Cardiac fibroblast (primary cell): ENCODE measurements at places on chromosomes 7 and 10.

- no peak for DNase-seq
These were observed 664 bp downstream of the FMC1 start for GRCh38 chr7:139341776-139342226.

GRCh38 chr10:128016423-128017060 is 109.6 kb downstream of the PTPRE start:
- no peak for DNase-seq

DNA sequence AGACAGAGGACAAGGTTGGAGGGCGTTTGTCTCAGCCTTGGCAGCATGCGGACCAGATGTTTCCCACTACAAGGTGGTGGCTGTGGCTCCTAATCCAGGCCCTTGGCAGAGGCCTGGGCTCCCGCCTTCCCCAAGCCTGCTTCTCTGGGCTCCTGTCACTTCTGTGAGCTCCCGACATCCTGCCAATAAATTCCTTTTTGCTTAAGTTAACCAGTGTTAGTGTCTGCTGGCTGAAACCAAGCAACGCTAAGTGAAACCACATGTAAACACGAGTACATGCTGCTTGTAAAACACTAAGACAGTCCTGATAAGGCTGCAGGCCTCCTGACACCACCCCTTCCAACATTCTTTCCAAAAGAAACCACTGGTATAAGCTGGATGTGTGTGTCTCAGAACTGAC is 263.6 kb upstream of the ZMIZ1 start:
- peak; percentile 81 for DNase-seq

GRCh38 chr7:36208997-36209813 is 56.2 kb downstream of the EEPD1 start:
- no peak for DNase-seq

DNA sequence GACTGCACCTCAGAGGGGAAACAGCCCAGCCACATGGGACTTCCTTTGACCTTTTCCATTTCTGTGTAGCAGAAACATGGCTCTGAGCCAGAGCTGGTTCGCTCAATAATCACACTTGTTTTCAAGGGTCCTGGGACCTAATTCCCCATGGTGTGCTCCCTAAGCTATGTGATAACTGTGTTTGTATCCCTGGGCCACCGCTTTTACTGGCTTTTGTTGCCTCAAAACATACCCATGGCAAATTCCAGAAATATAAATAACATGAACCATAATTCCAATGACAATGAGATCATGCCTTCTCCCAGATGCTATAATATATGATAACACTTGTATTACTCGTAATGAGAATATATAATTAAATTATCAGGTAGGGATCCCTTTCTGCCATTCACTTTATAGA is 196.4 kb downstream of the GFRA1 start:
- no peak for DNase-seq

DNA sequence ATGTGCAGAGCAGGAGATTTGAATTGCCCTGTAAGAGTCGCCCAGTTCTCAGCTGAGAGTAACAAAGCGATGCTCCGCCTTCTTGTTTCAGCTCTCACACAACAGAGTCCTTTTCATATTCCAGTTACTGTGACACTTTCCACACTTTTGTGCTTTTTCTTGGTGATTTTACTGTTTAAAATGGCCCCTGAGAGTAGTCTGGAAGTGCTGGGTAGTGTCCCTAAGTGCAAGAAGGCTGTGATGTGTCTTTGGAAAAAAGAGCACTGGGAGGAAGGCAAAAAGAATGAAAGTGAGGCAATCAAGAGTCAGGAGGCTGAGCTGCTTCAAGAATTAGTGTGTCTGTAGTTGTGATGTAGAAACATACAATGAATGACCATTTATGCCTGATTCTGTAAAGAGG is 201.2 kb upstream of the SEMA3E start:
- no peak for DNase-seq

GRCh38 chr10:118276204-118276603 is 65.9 kb downstream of the FAM204A start:
- DNase-seq: no peak

- DNase-seq: peak; percentile 41
These were observed 3.1 kb downstream of the HERPUD2 start for GRCh38 chr7:35691827-35692307.

DNA sequence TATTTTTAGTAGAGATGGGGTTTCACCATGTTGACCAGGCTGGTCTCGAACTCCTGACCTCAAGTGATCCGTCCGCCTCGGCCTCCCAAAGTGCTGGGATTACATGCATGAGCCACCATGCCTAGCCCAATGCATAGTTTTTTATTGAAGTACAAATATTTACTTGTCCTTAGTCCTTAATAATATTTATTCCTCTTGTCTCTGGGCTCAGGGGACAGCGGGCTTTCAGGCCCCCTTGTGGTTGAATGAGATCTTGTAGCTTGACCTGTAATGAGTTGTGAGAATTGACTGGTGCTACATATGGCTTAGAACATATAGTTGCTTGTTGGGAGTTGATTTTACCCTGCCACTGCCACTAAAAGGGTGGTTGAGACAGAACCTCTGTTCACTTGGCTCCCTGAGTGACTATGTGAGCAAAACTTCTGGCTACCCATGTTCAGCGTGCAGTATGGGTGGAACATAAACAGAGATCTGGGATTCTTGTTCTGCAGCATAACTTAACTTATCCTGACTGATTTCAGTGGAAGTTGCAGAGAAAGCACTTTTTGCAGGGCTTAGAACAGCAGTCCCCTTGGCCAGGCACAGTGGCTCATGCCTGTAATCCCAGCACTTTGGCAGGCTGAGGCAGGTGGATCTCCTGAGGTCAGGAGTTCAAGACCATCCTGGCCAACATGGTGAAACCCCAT is 14.9 kb downstream of the CCL26 start:
- peak; percentile 70 for DNase-seq

- peak; percentile 65 for DNase-seq
These were observed 11.8 kb downstream of the NT5C3A start for GRCh38 chr7:33050535-33051318.

DNA sequence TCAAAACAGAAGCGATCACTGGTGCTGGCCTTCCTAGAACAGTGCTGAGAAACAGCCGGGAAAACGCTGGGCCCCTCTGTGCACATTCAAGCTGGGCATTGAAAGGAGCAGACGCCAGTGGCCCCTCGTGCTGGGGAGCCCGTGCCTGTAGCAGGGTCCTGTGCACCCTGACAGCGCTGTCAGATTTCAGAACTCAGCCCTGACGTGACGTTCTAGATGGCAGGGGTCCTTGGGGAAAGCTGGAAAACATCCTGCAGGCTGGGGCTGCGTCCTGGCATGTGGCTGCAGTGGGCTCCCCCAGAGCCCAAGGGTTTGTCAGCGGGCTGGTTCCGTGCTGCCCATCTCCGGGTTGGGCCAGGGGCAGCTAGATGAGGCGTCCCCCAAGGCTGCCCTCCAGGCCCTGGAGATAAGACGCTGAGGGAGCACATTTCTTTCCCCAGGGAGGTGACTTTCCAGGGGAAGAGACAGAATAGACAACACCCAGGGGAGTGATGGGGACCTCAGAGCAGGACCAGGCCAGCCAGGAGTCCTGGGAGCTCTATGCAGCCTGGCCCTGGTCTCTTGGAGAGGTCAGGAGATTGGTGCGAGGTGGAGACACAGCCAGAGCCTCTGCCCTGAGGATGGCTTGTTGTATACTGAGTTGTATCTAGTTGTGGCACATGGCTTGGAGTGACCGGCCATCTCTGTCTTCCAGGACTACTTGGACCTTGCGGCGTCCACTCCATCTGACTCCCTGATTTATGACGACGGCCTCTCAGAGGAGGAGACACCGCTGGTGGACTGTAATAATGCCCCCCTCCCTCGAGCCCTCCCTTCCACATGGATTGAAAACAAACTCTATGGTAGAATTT is 12.1 kb upstream of the CSGALNACT2 start:
- no peak for DNase-seq

DNA sequence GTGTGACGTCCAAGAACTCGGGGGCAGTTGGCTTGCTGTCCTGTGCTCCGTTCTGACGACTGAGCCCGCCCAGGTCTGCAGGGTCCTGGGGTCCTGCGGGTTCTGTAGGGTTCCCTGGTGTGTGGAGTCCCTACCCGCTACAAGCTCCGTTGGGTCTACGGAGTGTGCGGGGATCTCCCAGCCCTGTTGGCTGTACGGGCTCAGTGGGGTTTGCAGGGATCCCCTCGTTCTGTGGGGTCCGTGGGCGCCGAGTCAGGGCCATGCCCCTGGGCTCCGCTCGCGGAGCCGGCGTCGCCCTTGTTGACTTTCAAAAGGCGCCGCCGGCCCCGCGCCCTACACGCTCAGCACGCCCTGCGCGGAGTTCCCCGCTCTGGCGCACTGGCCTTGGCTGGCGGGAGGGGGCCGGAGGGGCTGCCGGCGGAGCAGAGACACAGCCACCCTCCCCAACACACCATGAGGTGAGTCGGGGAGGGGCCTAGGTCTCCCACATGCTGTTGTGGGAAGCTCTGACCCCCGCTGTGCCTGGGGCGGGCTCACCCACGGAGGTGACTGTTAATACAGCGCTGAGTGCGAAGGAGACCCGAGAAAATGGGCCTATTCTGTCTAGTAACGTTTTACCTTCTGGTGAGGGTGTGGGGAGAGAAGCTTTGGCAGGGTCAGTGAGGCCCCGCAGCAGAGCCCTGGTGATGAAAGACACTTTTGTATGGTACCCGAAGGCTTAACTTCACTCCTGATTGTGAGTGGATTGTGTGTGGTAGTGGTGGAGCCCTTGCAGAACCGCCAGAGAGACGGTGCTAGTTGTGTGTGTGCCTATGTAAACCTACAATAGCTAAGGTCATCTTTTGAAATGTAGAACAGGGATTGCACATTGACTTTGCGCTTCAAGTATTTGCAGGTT is 8.1 kb downstream of the TASOR2 start:
- DNase-seq: peak; percentile 41

DNA sequence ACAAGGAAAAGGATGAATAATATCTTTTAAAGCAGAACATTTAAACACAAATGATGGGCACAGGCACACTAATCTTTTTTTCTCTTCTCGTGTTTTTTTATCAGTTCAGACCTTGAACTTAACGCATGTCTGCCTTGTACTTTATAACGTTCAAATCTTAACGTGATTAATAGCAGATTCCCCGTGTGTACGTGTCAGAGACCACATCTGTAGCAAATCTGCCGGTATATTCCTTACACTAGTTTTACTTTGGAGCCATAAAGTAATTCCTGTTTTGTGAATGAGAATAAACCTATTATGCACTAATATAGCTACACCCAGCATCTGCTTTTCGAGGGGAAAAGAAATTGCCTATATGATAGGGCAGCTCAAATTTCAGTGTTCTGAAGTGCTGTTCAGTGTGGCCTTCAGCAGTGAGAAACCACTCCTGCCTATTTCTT is 166.0 kb upstream of the TCF7L2 start:
- DNase-seq: no peak

DNA sequence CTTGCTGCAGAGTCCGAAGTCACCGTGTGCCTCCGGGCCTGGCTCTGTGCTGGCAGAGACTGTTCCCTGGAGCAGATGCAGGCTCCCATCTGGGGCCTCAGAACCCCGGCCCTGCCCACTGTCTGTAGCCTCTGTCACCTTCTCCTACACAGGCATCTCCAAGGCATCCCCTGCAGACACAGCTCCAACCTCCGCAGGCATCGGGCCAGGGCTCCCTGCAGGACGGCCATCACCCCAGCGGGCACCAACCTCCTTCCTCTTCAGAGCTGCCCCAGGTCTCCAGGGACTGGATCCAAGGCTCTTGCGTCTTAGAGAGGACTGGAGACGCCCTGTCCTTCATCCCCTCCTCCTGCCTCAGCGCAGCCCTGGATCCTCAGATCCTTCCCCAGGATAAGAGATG is 69.9 kb upstream of the MYL10 start:
- DNase-seq: no peak

- DNase-seq: no peak
These were observed 101.0 kb upstream of the TNS3 start for GRCh38 chr7:47682874-47683273.

- no peak for DNase-seq
These were observed 3.0 kb downstream of the COL1A2 start for GRCh38 chr7:94397722-94398121.

GRCh38 chr7:133365917-133366316 is 113.0 kb downstream of the EXOC4 start:
- peak; percentile 50 for DNase-seq

DNA sequence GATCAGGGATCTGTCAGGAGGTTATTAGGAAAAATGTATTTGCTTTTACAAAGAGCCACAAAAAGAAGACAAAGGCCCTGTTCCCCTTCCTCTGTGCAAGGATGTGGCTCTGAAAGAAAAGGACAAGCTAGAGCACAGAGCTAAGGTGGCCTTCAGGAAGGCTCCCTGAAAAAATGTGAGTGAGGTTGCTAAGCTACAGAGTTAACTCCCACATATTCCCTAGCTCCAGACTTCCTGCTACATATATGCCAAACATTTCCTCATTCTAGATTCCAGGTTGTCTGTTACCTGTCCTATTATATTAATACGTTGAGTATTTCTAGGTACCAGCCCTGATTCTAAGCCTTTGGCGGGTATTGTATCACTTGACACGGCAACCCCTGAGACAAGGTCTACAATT is 369.0 kb downstream of the PARD3 start:
- peak; percentile 10 for DNase-seq

DNA sequence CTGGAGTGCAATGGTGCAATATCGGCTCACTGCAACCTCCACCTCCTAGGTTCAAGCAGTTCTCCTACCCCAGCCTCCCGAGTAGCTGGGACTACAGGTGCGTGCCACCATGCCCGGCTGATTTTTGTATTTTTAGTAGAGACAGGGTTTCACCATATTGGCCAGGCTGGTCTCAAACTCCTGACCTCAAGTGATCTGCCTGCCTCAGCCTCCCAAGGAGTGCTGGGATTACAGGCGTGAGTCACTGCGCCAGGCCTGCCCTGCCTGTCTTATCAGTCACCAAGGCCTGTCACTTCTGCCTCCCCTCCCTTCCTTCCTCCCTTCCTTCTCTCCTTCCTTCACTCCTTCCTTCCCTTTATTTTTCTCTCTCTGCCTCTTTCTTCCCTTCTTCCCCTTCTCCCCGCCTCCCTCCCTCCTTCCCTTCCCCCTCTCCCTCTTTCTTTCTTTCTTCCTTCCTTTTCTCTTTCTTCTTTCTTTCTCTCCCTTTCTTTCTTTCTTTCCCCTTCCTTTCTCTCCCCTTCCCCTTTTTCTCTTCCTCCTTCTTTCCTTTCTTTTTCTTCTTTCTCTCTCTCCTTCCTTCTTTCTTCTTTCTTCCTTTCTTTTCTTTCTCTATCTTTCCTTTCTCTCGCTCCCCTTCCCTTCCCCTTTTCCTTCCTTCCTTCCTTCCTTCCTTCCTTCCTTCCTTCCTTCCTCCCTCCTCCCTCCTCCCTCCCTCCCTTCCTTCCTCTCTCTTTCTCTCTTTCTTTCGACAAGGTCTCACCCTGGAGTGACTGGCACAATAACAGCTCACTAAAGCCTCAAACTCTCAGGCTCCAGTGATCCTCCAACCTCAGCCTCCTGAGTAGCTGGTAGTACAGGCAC is 3.1 kb upstream of the ST7 start:
- DNase-seq: no peak

- no peak for DNase-seq
These were observed 1.5 kb downstream of the DNA2 start for GRCh38 chr10:68470300-68470699.

- DNase-seq: no peak
These were observed 52.9 kb downstream of the CLEC2L start for GRCh38 chr7:139576179-139576973.

GRCh38 chr10:28266449-28267224 is 36.2 kb downstream of the MPP7 start:
- DNase-seq: no peak
